AG04449 (cell line): ENCODE measurements at places on chromosomes 3 and 15.

GRCh38 chr3:119343719-119344118 lies 49.5 kb downstream of the ARHGAP31 start:
- no peak for DNase-seq

- DNase-seq = no peak
These were observed 24.5 kb upstream of the RASA2 start for GRCh38 chr3:141462176-141462859.

DNA sequence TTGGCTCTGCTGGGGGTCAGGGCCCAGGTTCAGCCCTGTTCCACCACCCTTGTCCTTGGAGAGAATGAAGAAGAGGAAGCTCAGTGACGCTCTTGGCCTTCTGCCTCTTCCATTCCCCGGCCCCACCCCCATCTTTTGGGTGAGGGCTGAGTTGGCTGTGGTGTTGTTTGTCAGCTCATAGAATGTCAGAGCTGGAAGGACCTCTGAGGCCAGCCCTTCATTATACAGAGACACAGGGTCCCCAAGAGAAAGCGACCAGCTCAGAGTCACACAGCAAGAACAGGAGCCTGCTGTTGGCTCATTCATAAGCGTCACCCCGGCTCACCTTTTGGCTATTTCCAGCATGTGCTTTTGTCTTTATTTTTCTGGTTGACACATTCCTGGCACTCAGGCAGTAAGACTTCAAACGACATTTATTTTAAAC lies 68.2 kb downstream of the AAGAB start:
- DNase-seq = no peak

- DNase-seq = no peak
These were observed 1369.9 kb downstream of the SI start for GRCh38 chr3:163708428-163708827.

DNA sequence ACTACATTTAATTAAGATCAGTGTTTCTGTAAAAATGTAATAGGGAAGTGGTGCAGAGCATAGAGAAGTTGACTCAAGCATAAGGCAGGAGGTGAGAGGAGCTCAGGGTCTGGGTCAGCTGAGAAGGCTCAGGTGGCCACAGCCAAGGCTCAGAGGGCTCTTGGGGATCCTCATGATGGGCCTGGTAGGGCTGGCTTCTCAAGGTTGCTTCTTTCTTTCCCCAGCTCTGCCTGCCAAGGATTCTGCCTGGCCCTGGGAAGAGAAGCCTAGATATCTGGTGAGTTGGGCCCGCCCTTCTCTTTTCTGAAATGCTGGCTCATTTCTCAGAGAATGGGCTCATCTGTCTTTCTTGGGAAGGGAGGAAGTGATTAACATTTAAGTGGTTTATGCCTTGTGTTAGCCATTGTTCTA lies 6.5 kb downstream of the ZNF589 start:
- DNase-seq = no peak

GRCh38 chr15:101066501-101067408 lies 147.6 kb downstream of the LRRK1 start:
- DNase-seq = no peak

- DNase-seq = no peak
These were observed 224.4 kb downstream of the ZMAT3 start for GRCh38 chr3:178847190-178847589.

- DNase-seq = peak; percentile 53
These were observed 44.5 kb upstream of the C3orf80 start for GRCh38 chr3:160180581-160181216.

GRCh38 chr15:77004189-77004588 lies 9.3 kb downstream of the PSTPIP1 start:
- DNase-seq = no peak

DNA sequence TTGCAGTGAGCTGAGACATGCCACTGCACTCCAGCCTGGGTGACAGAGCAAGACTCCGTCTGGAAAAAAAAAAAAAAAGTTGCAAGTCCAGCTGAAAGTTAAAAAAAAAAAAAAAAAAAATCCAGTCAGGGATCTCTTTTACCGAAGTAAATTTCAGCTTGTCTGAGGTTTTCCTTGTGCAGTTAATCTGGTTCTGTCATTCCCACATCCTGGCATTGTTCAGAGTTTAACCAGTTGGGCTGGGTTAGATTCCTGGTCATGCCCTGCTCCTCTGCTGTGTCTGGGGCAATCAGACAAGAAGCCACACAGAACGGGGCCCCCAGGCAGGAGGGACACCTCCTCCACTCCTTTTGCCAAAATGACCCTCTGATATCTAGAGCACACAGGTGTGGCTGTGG lies 84.1 kb upstream of the KLHL25 start:
- no peak for DNase-seq

DNA sequence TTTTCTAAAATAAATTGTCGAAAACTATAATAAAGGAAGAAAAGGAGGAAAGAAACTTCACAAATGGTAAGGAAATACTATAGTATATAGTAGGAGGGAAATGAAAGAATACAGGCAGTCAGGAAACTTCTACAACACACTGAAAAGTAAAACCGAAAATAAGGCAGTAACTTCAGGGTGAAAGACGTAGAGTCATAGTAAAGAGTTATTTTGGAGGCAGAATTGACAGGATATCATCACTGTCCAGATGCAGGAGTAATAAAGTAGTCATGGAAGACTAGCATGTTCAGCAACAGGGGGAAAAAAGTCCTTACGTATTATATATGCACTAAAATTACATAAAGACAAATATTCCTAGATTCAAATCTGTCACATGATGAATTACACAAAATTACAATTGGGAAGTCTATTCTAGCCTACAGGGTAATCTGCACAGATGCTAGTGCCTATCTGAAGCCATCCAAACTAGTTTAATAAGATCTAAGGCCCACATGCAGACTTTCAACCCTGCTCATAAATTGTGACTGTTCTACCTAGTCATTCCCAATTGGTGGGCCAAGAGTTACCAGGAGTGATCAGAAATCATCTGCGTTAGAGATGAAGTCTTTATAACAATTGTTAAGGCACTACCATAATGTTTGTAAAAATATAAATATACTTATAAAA lies 14.0 kb downstream of the VPS13C start:
- no peak for DNase-seq

- DNase-seq = no peak
These were observed 1.6 kb upstream of the NTRK3 start for GRCh38 chr15:88258093-88258641.

DNA sequence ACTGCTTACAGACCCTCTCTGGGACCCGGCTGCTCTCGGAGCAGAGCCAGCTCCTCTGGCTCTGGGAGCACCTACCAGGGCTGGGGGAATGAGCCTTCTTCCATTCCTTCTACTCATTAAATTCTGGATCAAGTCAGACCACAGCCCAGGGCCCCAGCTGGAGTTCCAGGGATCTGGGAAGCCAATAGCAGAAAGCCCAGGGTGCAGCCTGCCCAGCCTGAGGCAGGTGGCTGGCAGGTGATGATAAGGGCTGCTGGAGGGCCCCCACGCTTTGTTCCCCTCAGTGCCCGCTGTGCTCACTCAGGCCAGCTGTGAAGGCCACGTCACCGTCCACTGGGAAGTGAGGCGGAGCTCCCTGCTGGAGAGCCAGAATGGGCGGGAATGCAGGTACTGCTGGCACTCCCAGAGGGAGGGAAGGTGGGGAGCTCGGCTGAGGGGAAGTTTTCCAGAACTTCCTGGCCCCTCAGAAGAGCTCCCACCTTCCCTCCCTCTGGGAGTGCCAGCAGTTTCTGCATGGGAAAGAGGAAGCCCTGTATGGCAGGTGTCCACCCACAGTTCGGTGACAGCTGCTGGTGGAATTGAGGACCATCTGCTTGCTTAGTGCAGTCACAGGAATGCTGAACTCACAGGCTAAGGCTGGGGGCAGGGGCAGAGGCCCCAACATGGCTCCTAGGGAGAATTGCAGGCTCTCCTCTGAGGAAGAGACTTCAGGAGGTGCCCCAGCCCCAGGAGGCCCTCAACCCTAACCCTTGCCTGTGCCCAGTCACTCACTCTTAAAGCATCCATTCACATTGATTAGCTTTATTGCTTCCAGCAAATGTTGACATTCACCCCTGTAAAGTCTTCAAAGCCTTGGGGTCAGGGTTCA lies 12.6 kb upstream of the RTP3 start:
- DNase-seq = no peak

- no peak for DNase-seq
These were observed at the start of gene TNFSF10 for GRCh38 chr3:172522871-172523818. TSS of gene TNFSF10 (minus strand) at chr3:172523430. CDS start at chr3:172523384, 46 bp downstream.

- no peak for DNase-seq
These were observed 431.8 kb upstream of the TPRG1 start for GRCh38 chr3:188740010-188740409.

GRCh38 chr3:73451301-73451944 lies 173.3 kb downstream of the PDZRN3 start:
- no peak for DNase-seq

DNA sequence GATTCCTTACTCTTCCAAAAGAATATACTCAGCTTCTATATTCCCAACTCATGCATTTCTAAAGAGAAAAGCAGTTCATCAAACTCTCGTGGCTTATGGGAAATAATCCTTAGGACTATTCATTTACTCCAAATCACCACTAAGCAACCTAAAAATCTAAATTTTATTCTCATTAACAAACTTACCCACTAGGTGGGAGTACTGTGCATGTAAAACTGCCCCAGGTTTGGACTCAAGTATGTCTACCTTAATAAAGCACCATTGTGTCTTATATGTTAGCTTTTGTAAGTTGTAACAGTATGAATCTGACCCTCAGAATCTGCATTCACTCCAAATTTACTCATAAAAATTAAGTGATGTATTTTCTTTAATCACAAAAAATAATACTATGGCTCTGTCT lies 25.3 kb downstream of the RAD18 start:
- no peak for DNase-seq

- DNase-seq = no peak
These were observed 142.7 kb downstream of the NSMCE3 start for GRCh38 chr15:29126821-29127461.

DNA sequence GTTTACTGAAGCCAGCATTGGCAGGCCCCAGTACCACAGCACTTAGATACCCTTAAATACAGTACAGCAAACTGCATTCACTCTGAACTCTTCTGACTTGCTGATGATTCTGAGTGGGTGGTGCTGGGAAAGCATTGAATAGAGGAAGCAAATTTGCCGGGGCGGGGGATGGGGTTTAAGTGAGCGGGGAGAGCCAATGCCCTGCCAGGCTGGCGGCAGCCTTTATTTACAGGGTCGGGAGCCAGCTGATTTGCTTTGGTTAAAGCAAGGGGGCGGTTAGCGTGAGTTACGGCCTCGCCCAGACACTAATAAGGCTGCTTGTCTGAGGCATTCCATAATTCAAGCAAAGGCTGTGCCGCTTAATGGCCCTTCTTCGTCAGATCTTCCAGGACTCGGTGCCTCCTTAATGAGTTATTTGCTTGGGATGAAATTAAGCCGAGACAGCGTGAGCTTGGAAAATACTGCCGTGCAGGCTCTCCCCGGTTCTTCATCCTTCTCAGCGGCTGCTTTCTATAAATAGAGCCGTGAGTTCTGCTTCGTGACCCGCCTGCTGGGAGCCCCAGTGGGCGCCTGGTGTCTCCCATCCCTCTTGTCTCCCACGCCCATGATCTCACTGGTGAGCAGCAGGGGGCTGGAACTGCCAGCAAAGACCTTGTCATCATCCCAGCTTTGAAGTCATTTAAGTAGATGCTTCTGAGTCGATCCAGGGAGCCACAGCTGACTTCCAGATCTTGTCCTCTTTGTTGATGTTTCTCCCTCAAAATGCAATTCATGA lies 25.8 kb downstream of the SPSB4 start:
- DNase-seq = no peak

DNA sequence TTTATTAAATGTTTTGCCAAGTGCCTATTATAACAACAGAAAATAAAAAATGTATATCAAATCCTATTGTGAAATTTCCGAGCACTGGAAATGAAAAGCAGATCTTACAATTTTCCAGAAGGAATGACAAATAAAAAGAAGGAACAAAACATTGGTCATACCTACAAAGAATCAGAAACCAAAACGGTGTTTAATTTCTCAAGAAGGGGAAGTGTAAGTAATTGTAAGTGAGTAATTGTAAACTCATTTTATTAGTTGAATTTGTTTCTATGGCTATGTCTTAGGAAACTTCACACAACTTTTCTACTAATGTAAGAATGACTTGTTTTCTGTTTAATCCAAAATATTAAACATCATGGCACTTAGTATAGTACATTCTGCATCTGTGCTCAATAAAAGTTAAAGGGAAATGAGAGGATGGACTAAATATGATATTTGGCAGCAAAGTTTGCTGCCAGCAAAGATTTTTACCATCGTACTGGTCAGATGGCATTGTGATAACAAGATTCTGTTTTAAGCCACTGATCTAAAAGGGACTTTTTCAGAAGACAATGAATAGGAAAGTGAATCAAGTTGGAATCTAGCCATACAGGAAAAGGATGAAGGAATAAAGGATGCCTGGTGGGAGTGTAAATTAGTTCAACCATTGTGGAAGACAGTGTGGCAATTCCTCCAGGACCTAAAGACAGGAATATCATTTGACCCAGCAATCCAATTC lies 232.4 kb downstream of the NFKBIZ start:
- no peak for DNase-seq

DNA sequence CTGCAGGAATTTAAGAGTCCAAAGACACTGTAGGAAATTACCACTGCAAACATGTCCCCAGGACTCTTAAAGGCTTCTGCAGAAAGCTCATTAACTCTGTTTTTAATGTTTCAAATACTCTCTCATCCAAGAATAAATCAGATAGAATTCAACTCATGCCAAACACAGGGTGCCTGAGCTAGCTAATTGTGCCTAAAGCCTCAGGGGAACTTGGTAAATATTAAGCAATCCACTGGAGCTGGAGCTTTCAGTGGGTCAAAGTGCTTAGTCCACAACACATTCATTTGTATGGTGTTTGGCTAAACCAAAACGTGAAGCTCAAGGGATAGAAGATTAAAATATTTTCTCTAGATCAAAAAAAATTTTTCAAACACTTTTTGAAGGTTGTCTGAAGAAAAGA lies 131.4 kb downstream of the THRB start:
- DNase-seq = no peak

DNA sequence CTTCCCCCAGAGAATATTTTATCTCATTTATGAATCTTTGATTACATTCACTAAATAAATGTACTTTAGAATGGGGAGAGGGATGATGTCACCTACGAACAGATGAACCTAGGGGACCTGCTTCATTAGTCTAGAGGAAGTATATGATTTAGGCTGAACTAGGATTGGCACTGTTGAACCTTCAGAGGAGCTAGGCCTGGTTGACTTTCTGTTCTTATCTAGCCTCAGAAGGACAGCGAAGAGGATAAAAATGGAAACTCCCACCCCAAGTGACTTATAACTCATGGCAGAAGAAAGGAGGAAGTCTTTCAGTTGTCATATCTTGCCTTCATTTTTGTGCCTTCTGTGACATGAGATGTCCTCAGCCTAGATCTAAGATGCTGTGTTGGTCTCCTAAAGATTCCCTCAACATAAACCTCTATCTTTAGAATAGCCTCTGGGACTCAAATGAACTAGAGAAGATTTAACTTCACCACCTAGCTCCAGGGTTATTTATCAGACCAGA lies 42.6 kb downstream of the POLG start:
- DNase-seq = no peak

GRCh38 chr3:119664850-119665379 lies 4.5 kb upstream of the POPDC2 start:
- no peak for DNase-seq

GRCh38 chr3:139127101-139127500 lies 82.4 kb upstream of the PRR23C start:
- DNase-seq = no peak

- DNase-seq = peak; percentile 96
These were observed 73.8 kb upstream of the HEG1 start for GRCh38 chr3:125129512-125129997.
